GM23248 (cell line): ENCODE measurements at places on chromosomes 16 and 17. TPM values are rescaled to one million over a fixed set of nuclear protein-coding genes. Genes with fewer than 3 reads are reported as not detected.

The C17orf50 gene
- not detected in 2 replicates for total RNA-seq

The KRTAP1-5 gene
- total RNA-seq, result 49.2 and 64.1 TPM in 2 replicates

The PLEKHH3 gene
- total RNA-seq, result 19.0 and 32.2 TPM in 2 replicates

The STX1B gene
- total RNA-seq, result 2.0 and 2.3 TPM in 2 replicates

The MAP2K6 gene
- total RNA-seq, result under 0.01 and 0.11 TPM in 2 replicates

DNA sequence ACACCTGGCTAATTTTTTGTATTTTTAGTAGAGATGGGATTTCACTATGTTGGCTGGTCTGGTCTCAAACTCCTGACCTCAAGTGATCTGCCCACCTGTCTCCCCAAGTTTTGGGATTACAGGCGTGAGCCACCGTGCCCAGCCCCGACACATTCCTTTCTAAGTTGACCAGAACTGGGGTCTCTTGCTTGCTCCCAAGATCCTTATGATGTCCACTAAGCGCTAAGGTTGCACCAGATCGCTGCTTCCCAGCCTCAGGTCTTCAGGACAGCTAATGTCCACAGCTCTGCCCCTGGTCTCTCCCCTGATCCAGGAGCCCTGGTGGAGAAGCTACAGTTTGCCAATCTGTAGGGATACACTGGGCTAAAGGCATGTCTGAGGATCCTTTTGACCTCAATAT, 29.5 kb downstream of the NSMCE1 start:
- H3K36me3 ChIP-seq, result 0 out of 2 replicates have a peak, but pooled peaks cover 2% of the 10 kb centered on the region
- no peak overlapping the region for H3K4me3 ChIP-seq
- DNase-seq, result no peak
- no peaks in the 10 kb centered on the region for H3K27me3 ChIP-seq

GRCh38 chr16:85168732-85169256, 56.5 kb upstream of the CIBAR2 start:
- peaks cover 10% of the 10 kb centered on the region for H3K4me1 ChIP-seq
- peak overlapping the region; percentile 33; the same call in 1 of the 2 replicates for H3K4me3 ChIP-seq
- H3K36me3 ChIP-seq, result no peaks in the 10 kb centered on the region
- peak; percentile 83 for DNase-seq

- no peaks in the 10 kb centered on the region for H3K36me3 ChIP-seq
- no peak overlapping the region for H3K27ac ChIP-seq
- no peak for DNase-seq
Observed at GRCh38 chr16:67773569-67774456, 32.5 kb downstream of the RANBP10 start.

DNA sequence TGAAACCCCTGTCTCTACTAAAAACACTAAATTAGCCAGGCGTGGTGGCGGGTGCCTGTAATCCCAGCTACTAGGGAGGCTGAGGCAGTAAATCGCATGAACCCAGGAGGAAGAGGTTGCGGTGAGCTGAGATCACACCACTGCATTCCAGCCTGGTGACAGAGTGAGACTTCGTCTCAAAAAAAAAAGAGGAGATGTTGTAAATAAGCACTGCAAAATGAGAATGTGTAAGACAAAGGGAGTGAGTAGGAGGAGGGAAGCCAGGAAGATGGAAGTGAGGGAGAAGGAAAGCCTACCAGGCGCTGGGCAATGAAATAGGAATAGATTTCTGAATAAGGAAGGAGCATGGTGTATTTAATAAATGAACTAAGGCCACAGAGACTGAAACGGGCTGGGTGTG, 8.7 kb upstream of the PRPF8 start:
- no peak overlapping the region for H3K27ac ChIP-seq
- H3K4me1 ChIP-seq, result no peaks in the 10 kb centered on the region
- no peak overlapping the region for H3K4me3 ChIP-seq
- H3K27me3 ChIP-seq, result no peaks in the 10 kb centered on the region
- DNase-seq, result peak; percentile 33

- H3K36me3 ChIP-seq, result no peaks in the 10 kb centered on the region
- no peaks in the 10 kb centered on the region for H3K27me3 ChIP-seq
- H3K4me1 ChIP-seq, result peaks cover 12% of the 10 kb centered on the region
Observed at GRCh38 chr16:66668777-66669444, 27.6 kb downstream of the CMTM4 start.

- DNase-seq, result peak; percentile 91
- H3K4me1 ChIP-seq, result peaks cover 84% of the 10 kb centered on the region
- H3K36me3 ChIP-seq, result no peaks in the 10 kb centered on the region
- H3K27ac ChIP-seq, result peak overlapping the region; percentile 100
Observed at GRCh38 chr17:50212121-50212843, 10.9 kb upstream of the COL1A1 start.

- no peak overlapping the region for H3K27ac ChIP-seq
- no peak overlapping the region for H3K4me3 ChIP-seq
- peaks cover 10% of the 10 kb centered on the region; the same call in 1 of the 2 replicates for H3K27me3 ChIP-seq
- H3K36me3 ChIP-seq, result no peaks in the 10 kb centered on the region
- DNase-seq, result no peak
Observed at GRCh38 chr17:20968913-20969616, 73.7 kb downstream of the USP22 start.

GRCh38 chr16:79329967-79330366, 270.6 kb downstream of the MAF start:
- no peak overlapping the region for H3K4me3 ChIP-seq
- H3K36me3 ChIP-seq, result no peaks in the 10 kb centered on the region
- no peaks in the 10 kb centered on the region for H3K4me1 ChIP-seq
- H3K27ac ChIP-seq, result no peak overlapping the region

DNA sequence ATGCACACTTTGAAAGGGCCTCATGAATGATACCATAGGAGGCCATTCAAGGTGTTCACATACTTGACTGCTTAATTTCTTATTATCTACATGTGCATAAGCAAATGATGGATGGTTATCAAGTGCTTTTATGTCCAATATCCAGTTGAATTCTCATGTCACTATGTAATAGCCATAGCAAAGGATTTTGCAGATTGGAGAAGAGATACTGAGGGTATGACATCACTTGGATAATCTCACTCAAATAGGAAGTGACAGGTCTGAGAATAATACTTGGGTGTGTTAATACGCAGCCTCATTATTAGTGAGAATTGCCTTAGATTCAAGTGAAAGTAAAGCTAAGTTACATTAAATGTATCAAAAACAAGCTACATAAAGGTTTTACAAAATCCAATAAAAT, 1208.6 kb downstream of the CDH11 start:
- no peaks in the 10 kb centered on the region for H3K27me3 ChIP-seq
- no peak overlapping the region for H3K4me3 ChIP-seq

DNA sequence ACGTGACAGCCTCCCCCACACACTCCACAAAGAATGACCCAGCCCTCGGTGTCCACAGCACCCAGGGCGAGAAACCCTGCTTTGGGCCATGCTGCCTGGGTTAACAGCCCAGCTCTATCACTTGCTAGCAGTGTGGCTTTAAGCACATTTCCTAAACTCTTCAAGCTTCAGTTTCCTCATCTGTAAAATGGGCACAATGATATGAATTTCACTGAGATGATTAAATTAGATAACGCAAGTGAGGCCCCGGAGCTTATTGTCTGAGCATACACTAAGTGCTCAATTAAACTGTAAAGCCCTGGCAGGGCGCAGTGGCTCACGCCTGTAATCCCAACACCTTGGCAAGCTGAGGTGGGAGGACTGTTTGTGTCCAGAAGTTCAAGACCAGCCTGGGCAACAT, 79.4 kb downstream of the LITAF start:
- no peaks in the 10 kb centered on the region for H3K4me1 ChIP-seq
- H3K27me3 ChIP-seq, result no peaks in the 10 kb centered on the region
- H3K4me3 ChIP-seq, result no peak overlapping the region
- no peaks in the 10 kb centered on the region for H3K36me3 ChIP-seq
- no peak for DNase-seq
- no peak overlapping the region for H3K27ac ChIP-seq
